ENCODE measurements at places on chromosomes 1 and 21.

GRCh38 chr1:198667186-198667585 lies 28.3 kb downstream of the PTPRC start:
- no peak for DNase-seq

- DNase-seq = no peak
Observed at GRCh38 chr1:39617488-39618049, 21.9 kb downstream of the HEYL start.

DNA sequence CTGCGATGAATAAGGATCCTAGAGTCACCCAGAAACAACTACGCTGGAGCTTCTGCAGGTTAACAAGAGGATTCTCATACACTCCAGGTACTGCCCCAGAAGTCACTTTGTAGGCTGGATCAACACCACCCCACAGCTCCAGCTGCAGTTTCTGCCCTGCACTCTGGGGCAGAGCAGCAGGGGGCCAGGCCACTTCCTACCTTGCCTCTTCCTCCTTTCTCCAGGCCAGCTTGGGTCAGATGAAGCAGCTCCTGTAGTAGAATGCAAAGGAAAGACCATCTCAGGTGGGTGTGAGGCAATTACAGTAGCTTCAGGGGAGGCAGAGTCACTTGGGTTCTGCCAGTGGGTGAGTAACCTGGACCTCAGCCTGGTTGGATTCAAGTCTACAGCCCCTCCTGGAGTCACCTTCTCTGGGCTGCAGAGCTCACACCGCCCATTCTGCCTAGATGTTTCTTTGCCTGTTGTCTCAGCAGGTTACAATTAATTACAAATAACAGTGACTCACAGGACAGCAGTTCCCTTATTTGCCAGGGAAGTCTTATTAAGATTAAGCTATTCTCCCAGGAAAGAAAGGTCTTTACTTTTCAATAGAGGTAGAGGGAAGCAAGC lies 24.4 kb upstream of the BCAR3 start:
- DNase-seq = no peak

- DNase-seq = no peak
Observed at GRCh38 chr21:26185021-26185420, 14.5 kb upstream of the APP start.

DNA sequence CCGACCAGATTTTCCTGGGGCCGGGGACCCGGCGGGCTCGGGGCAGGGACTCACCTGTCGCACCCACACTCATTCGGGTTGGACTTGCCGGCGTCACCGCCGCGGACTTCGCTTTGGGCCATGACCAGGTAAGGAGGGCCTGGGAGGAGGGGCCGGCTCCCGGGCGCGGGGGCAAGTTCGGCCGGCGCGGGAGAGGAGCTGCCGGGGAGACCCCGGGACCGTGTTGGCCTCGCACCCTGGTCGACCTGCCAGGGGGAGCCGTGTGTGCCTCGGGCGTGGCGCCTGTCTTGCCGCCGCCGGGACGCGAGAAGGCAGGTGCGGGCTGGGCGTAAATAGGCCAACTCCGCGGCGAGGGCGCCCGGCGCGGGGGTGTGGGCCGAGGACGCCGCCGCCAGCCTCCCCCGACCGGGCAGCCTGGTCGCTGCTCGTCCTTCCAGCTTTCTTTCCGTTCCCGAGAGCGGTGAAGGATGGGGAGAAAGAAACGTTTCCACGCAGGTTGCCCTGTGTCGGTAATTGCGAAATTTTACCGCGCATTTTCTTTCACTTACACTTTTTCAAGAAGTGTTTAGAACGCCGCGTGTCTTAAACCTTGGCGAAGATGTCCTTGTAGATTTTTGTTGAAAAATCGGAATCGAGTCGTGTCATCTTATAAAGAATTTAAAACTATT lies 558 bp downstream of the USP1 start:
- DNase-seq = no peak

DNA sequence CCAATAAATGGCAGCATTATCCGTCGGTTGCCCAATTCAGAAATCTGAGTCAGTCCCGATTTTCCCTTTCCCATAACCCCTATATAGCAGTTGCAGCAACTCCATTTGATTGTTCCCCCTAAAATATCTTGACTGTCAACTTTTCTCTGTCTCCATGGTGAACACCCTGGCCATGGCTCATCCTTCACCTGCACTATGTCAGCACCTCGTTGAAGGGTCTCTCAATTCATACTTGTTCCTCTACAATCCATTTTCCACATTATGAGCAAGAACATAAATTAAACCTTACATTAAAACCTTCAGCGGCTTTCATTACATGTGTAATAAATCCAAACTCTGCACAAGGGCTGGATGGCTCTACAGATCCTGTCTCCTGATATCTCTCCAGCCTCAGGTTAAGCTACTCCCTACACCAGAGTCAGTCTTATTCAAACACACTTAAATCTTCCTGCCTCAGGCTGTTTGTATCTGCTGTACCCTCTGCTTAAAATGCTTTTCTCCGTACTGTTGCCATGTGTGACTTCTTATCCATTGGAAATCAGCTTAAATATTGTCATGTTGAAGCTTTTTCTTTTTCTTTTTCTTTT lies 87.3 kb downstream of the BACH1 start:
- DNase-seq = no peak

DNA sequence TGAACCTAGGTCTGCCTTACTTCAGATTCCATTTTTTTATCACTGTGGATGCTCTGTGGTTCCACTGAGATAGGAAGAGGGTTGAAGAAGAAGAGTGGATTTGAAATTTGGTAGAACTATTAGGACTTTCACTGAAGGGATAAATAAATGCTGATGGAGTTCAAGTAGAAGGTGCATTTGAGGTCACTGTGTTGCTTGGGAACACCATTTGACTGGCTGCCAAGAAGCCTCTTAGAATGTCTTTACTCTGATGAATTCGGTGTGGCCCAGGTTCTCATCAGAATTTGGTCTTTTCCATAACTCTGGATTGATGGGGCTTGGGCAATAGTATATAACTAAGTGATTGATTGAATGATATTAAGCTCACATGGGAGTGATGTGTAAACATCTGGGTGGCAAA lies 11.9 kb downstream of the XPR1 start:
- DNase-seq = no peak

GRCh38 chr1:190906206-190906725 lies 428.6 kb upstream of the BRINP3 start:
- DNase-seq = no peak

DNA sequence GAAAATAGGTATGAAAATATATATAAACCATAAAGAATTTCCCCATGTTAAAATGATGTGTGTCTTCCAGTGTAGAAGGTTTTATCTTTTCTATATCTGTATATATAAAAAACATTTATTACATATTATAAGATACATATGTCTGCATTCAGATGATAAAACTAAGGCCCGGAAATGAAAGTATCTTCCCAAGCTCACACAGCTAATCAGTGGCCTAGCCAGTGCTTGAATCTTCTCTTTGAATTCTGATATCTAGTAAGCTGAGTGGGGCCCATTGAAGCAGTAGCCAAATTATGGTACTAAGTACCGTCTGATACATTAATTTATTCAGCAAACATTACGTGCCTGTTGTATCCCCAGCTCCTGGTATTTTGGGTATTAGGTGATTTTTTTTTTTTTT lies 28.6 kb downstream of the UCK2 start:
- DNase-seq = no peak

DNA sequence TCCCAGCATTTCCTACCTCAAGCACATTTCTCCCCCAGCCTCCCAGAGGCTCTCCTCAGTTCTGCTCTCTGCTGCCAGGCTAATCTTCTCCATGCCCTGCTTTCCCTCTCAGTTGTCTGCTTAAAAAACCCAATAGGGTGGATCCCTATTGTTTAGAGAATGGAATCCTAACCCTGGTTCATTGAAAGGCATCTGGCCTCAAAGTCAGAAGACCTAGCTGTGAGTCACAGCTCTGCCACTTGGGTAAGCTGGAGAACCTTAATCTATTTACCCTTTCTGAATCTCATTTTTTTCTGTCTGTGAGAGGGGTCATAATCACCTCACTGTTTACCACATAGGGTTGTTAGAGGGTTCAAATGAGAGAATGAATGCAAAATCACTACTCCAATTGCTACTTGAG lies 12.5 kb upstream of the MYOC start:
- no peak for DNase-seq

DNA sequence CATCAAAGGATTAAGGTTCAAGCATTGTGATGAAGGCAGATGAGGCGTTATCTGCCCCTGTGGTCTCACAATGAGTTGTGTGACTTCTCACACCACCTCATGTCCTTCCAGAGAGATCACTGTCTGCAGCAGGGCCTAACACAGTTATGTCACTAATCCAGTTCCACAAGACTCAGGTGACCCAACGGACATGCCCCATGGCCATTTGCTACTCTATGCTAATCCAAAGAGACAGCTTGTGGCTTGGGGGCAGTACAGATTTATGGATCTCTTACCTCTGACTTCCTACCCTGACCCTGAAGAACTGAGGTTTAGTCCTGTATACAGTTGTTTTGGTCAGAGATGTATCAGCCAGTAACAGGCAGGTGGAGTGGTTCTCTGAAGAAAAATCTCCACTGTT lies 147.1 kb downstream of the GLUL start:
- no peak for DNase-seq

DNA sequence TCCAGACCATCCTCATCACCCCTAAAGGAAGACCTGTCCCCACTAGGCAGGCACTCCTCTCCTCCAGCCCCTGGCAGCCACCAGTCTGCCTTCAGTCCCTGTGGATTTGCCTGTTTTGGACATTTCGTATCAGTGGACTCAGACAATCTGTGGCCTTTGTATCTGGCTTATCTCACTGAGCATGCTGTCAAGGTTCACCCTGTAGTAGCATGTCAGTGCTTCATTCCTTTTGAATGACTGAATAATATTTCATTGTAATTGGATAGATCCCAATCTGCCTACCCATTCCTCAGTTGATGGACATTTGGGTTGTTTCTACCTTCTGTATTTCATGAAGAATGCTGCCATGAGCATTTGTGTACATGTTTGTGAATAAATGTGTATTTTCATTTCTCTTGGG lies 32.9 kb upstream of the RNF187 start:
- no peak for DNase-seq

- no peak for DNase-seq
Observed at GRCh38 chr21:45804809-45805313, 161.3 kb downstream of the PCBP3 start.

GRCh38 chr1:40450495-40451237 lies 390 bp downstream of the ZFP69B start:
- DNase-seq = no peak

DNA sequence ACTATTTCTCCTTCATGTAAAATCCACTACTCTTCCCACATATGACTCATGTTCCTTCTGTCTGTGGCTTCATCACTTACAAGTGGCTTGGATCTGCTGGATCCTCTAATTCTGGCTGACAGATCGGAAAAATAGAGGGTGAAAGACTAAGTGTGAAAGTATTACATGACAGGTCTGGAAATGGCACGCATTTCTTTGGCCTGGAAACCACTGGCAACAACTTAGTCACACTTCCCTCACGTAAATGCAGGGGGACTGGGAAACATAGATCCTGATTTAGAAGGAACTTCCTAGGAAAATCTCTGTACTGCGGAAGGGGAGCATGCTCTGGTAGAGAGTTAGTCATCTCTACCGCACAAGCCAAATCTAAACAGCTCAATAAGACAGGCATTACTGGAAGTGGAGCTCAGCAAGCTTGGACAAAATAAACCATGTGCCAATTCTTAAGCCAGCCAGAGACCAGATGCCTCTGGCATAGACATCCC lies 305.4 kb upstream of the PTBP2 start:
- DNase-seq = no peak

DNA sequence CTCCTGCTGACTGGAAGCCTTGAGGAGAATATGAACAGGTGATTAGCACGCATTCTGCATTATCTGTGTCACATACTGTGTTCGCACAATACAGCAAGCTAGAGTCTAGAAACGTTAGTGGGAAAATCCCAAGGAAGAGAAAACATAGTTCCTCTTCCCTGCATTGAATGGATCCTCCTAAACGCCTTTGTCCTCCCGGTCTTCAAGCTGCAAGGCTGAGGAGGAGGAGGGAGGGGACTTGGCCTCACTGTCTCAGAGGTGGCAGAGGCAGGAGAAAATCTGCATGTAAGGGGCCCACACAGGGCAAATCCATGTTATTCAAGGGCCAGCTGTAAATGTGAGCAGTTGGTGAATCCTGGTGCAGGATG lies 34.4 kb downstream of the WNT9A start:
- no peak for DNase-seq

DNA sequence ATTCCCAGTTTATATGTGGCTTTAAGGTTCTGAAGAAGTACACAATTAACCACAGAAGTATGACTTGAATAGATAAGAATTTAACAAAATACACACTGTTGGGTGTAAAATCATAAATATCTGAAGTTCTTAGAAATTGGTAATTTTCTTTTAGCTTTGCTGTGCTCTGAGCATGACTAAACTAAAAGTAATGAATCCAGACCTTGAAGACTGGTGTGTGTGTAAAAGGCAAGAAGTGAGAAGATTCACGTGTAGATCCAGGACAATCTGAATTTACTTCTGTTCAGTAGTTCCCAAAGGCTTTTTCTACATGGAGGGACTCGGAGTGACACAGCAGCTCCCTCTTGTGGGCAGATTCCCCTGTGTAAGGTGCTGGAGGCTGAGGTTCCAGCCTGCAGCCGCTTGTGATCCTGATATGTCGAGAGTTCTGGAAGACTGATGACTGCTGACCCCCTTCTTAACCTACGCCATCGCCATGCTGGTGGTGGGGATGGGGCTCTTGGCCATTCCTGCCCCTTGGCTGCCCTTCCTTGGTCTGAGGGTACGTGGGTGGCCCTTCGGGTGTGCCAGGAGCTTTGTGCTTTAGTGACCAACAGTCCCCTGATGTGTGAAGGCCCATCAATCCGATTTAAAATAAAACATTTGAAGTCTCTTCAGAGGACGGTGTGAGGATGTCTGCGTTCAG lies 62.7 kb downstream of the ADARB1 start:
- DNase-seq = no peak

DNA sequence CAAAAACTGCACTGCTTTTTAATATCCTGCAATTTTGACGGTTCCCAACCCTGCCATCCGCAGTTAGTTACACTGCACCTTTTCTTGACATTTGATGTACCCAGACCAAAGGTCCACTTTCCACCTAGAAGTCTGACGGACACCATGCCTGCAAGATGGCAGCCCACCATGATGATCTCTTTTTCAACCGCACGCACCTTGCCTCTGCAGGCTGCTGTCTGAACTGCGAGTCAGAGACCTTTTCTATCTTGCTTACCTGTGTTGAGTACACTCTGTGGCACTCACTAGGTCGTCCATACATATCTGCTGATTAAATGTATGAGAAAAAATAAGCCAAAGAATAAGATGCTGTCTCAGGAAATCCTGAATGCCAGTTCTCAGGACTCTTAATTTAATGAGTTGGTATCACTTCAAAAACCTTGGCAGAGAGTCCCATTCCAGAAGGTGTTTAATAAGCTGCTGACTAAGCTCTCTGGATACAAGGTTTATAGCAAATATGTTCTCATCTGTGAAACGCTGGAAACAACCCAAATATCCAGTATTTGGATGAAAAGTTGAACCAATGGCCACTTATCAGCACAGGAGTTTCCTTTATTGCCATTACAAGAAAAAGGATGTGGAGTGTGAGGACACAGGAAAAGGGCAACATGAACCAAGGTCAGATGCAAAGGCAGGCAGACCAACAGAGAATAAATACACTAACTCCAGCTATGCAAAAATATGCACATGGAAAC lies 37.9 kb downstream of the GNG12 start:
- no peak for DNase-seq

- no peak for DNase-seq
Observed at GRCh38 chr1:16109571-16109970, 36.1 kb upstream of the FAM131C start.
